Frontal cortex (tissue), 4 donors: ENCODE measurements at places on chromosomes 5 and 9. TPM values are rescaled to one million over a fixed set of nuclear protein-coding genes. Genes with fewer than 3 reads are reported as not detected.

The MAMDC2 gene
- 2.0 TPM for total RNA-seq

The C5orf58 gene
- total RNA-seq: not detected

- DNase-seq: no peak
Observed at GRCh38 chr5:114450437-114450836, 88.6 kb downstream of the KCNN2 start.

DNA sequence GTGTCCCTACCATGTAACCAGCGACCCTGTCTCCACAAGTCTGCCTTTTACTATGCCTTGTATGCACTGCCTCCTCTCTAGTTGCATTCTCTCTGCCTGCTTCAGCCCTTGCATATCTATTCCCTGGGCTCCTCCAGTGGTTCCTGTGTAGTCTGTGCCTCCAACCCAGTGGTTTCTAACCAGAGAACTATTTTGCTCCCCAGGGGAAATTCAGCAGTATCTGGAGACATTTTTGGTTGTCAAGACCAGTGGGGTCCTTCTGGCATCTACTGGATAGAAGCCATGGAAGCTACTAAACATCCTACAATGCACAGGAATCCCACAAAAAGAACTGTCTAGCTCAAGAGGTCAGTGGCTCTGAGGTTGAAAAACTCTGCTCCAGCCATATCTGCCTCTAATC is 224.1 kb upstream of the RASEF start:
- DNase-seq: no peak

DNA sequence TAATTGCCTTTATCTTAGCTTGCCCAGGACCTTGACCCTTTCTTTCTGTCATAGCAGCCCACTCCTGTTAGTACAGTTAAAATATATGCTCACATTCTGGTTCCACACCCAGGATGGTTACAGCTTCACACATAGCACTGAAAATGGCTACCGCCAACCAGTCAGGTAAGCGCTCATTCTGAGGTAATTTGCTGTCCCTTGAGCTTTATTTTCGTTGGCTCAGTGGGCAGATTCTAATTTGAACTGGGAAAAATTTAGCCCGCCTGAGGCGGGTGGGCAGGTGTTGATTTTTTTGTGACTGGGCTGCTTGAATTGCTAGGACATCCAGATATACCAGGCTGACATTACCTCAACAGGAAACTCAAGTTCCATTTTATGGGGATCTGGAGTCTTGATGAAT is 137.5 kb downstream of the KCTD16 start:
- DNase-seq: no peak

DNA sequence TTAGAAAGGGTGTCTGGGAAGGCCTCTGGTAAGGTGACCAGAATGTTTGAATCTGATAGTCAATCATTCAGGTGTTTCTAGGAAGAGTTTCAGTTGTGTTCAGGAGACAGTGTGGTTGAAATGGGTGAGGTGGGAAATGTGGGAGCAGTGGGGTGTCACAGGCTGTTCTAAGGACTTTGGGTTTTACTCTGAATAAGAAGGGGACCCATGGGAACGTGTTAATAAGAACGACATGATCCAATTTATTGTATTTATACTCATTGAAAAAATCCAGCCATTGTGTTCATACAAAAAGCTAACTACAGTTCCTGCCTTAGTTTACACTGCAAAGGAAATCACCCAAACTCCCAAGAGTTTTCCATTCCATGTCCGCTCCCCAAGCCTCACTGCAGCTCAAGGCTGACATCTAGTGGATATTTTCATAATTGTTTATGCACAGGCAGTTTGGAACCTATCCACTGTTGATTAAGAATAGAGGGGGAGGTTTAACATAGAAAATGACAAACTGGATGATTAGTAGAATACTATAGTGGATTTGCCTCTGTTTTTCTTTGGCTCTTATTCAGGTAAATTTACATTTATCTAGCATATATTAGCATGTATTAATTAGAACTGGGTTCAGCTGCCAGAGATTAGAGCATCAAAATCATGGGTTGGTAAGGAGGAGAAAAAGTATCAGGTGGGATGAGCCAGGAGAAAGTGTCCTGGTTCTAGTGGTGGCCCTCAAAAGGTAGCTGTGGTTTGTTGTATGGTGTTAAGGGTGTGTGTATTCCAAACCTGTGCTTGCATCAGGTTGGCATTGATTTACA is 17.7 kb downstream of the CAVIN4 start:
- peak; percentile 40 for DNase-seq

DNA sequence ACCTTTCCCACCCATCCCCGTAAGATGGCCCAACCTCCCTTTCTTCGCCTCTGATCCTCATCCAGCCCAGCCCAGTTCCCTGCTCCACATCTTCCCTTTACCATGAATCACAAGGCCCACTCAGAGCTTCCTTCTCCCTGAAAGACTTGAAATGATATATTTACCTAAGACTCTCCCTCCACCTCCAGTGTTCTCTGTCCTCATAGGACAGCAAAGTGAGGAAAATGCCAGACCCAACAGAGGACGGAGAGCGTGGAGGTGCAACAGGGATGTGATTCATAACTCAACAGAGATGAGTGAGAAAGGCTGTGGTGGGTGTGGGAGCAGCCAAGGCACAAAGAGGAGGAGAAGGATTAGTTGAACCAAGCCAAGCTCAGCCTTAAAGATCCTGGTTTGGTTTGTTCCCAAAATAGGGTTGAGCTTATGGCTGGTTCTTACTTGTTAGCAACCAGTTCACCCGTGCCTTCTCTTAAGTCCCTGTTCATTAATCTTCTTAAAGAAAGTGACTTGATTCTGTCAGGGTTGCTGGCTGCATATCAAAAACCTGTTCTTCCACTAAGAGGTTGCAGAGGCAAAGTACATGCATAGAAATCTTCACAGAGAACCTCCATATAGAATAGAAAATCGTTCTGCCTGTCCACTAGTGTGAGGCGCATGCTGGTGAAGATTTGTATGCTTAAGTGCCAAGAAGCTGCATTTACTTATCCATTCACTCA is 183.2 kb downstream of the ACTL7B start:
- peak; percentile 14 for DNase-seq

DNA sequence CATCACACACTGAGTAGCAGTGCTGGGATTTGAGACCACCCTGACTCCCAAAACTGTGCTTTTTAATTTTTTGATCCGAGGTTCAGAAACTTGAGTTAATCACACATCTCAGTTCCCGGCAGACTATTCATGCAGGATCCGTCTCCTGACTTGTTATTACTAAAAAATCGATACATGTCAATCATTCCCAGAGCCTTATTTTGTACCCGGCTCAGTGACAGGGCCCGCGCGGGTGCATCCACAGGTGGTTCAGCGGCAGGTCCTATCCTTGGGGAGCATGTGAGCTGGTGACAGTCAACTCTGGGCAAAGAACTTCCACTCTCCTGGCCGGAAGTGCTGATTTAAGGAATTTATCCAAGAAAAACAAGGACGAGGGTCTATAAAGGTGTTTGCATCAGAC is 95.9 kb upstream of the MVB12B start:
- no peak for DNase-seq
